ENCODE measurements at places on chromosomes 11 and 22.

GRCh38 chr11:115579181-115579825, 75.1 kb upstream of the CADM1 start:
- no peak for DNase-seq

GRCh38 chr11:95512177-95512576, 277.4 kb downstream of the FAM76B start:
- no peak for DNase-seq

DNA sequence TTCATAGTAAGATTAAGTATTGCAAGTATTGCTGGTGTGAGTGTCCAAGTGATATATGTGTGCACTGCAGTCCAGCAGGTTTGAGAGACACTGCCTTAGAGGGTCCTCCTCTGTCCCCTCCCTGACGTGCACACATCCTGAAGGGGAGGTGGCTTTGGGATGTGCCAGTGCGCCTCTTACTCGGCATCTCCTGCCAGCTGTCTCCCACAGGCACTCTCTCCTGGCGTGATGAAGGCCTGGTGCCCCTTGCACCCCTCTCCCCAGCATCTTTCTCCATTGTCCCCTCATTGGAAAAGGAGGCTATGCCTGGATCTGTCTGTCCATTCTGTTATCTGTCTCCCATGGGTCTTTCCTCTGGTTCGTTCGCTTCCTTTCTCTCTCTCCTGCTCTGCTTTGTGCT, 24.2 kb downstream of the GTPBP1 start:
- DNase-seq = no peak

DNA sequence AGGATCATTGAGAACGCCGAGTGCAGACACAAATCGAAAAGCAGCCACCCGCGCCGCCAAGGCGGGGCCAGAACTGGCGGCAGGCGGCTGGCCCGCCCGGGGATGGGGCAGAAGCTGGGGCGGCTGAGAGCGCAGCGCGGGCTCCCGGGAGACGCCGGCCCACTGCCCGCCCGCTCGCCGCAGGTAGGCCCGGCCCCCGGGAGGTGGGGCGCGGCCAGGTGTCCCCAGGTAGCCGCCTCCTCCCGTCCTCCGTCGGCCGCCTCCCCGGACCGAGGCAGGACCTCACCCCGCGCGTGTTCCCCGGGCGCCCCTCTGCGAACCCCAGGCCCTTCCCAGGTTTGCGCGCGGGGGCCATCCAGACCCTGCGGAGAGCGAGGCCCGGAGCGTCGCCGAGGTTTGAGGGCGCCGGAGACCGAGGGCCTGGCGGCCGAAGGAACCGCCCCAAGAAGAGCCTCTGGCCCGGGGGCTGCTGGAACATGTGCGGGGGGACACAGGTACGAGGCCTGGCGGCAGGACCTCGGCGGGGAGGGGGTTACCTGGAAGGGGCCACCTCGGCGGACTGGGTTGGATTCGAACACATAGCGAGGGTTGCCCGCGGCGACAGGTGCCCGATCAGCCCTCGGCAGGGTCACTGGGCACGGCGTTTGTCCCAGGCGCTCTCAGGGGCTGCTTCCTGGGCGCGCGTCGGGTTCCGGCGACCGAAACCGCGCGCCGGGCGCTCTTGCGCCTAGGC, at the start of gene PRRG4:
Gene PRRG4 (plus strand): TSS at position 248 of the 733 bp plus-strand sequence. CDS start 603 bp downstream, outside the sequence.
- DNase-seq = peak; percentile 86

- no peak for DNase-seq
Observed at GRCh38 chr11:78218707-78219492, 30.2 kb downstream of the USP35 start.
